ENCODE measurements at places on chromosomes 16 and 17. TPM values are rescaled to one million over a fixed set of nuclear protein-coding genes. Genes with fewer than 3 reads are reported as not detected.

The ANKRD40CL gene
- total RNA-seq: not detected

The TBC1D26 gene
- 0.33 TPM for total RNA-seq

The PYDC1 gene
- total RNA-seq: not detected

The DNAAF8 gene
- 0.46 TPM for total RNA-seq

The ELOB gene
- 224 TPM for total RNA-seq

The OTOA gene
- under 0.01 TPM for total RNA-seq

The RNF222 gene
- not detected for total RNA-seq
